ENCODE measurements at places on chromosomes 5 and 9.

- no peak for DNase-seq
Observed at GRCh38 chr5:74669821-74670220, 15.2 kb upstream of the HEXB start.

- no peak for DNase-seq
Observed at GRCh38 chr9:136412962-136413361, 2.5 kb downstream of the PMPCA start.

DNA sequence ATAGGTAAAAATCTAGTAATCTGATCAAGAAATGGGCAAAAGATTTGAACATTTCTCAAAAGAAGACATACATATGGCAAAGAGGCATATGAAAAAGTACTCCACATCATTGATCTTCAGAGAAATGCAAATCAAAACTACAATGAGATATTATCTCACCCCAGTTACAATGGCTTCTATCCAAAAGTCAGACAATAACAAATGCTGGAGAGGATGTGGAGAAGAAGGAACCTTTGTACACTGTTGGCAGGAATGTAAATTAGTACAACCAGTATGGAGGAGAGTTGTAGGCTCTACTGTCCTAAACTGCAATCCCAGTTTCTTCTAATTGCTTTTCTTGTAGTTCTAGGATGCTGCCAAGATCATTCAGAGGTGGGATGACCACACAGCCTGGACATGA lies 193.5 kb upstream of the RFX3 start:
- no peak for DNase-seq

DNA sequence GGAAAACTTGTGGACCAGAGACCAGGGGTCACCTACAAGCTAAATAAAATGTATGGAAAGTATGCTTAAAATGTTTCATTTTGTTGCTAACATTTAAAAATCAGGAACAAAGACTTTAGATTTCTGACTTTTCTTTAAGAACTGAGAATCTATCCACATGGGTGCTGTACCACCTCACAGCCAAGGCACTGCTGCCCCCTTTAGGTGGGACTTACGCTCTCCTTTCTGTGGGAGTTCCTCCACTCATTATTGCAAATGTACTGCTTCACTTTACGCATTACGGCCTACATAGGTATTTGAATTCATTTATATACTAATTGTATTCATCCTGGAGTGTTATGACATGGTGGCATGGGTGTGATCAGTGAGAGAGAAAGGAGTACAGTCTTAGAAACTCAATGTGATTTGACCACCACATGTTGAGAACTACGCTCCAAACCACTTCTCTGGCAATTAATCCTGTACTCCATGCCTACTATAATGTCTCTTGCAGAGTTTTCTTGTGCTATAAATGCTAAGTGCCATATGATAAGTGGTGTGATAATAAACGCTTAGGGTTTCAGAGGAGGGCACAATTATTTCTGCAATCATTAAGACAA lies 24.7 kb upstream of the CETN3 start:
- DNase-seq, result peak; percentile 39

- DNase-seq, result no peak
Observed at GRCh38 chr5:673831-674629, 19.1 kb downstream of the TPPP start.

- DNase-seq, result no peak
Observed at GRCh38 chr9:107609547-107609946, 120.0 kb upstream of the KLF4 start.

DNA sequence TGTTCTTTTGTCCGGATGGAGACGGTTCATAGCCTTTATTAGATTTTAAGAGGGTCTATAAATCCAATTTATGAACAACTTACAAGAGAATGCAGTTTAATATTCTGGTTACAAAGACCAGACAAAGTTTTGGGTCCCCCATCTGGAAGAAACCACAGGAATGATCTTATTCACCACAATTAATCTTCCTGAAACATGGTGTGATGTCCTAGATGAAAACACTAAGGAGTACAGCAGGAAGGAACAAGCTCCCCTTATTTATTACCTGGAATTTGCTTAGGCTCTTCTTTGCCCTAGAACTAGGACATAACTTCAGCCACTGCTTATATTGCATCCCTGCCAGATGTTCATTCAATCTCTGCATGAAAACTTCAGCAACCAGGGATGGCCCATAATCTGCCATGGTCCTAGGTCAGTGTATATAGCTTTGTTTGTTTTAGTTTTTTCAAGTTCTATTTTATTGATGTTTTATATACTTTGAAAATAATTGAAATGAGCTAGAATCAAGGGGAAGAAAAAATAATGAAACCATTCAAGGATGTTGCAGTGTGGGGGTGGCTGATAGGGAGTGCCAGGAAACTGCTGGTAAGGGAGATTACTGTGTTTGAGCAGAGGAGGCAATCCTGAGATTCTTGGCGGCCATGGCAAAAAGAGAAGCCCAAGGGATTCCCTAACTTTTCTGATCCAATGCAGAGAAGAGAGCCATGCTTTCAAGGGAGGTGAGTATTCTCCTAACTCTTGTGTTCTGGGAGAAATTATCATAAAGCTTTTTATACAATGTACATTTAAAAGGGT lies 16.8 kb downstream of the TXNDC8 start:
- DNase-seq, result no peak

GRCh38 chr5:127934791-127935256 lies 148.7 kb upstream of the SLC12A2 start:
- peak; percentile 99 for DNase-seq

GRCh38 chr5:57559110-57559635 lies 76.6 kb upstream of the ACTBL2 start:
- DNase-seq, result no peak

- DNase-seq, result no peak
Observed at GRCh38 chr5:14684757-14685156, 20.2 kb downstream of the OTULIN start.

- no peak for DNase-seq
Observed at GRCh38 chr5:180852495-180852894, 8.6 kb downstream of the ZFP62 start.

DNA sequence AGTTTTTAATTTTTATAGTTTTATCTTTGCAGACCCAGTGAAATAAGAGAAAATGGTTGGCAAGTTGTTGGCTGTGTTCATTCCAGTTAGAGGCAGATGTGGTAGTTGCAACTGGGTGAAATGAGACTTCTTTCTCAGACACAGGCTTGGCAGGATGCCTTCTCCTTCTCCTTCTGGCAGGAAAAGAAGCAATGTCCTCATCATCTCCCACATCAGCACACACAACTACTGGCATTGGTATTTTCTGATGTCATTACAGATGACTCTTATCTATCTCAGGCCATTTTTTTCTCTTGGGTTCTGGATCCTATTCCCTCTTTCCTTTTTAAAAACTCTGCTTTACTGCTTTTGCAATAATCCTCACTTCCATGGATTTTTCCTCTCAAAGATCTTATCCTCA lies 103.3 kb upstream of the EDIL3 start:
- DNase-seq, result no peak

GRCh38 chr9:95188459-95188858 lies 129.1 kb downstream of the FANCC start:
- DNase-seq, result no peak

- no peak for DNase-seq
Observed at GRCh38 chr5:2542821-2543220, 208.7 kb downstream of the IRX2 start.

DNA sequence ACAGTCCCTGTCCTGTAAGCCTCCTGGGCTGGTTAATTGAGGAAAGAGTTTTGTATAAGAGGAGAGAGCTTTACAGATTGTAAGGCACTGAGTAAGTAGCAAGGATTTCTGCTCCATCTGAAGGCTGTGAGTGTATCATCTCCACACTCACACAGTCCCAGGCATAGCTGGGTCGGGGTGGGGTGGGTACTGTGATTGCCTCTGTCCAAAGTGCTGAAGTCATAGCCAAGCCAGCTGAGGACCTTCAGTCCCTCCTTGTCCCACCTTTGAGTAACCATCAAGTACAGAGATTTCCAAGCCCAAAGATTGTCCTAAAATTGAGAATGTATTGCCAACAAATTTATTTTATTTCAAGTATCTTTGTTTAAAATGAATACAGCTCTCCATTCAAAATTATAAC lies 5.5 kb upstream of the DNAJB5 start:
- no peak for DNase-seq

DNA sequence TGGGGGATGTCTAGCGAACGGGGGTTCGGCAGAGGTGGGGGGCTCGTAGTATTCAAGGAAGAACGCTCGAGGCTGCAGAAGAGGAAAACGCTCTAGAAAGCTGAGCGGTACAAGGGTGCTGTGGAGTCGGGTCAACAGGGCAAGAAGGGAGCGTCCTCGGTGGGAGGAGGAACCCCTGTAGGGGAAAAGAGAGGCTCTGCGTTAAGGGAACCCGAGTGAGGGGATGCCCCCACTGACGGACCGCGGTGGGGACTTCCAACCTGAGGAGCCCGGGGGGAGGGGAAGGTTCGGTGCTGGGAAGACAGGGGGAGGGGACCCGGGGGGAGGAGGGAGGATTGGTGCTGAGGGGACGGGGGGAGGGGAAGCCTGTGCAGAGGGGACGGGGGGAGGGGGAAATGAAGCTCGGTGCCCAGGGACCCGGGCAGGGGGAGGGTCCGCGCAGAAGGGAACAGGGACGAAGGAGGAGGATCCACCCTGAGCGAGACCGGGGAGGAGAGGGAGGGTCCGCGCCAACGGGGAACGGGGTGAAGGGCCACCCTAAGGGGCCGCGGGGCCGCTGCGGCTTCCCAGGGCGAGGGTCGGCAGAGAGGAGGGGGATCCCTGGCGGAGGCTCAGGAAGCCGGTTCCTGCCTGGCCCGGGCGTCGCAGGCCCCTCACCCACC lies 621 bp downstream of the NR6A1 start:
- no peak for DNase-seq

GRCh38 chr5:125491986-125492492 lies 745.6 kb upstream of the ZNF608 start:
- DNase-seq, result no peak

- DNase-seq, result no peak
Observed at GRCh38 chr9:127732444-127732843, 2.6 kb downstream of the TOR2A start.

GRCh38 chr5:354581-355378 lies 33.3 kb downstream of the AHRR start:
- DNase-seq, result no peak

DNA sequence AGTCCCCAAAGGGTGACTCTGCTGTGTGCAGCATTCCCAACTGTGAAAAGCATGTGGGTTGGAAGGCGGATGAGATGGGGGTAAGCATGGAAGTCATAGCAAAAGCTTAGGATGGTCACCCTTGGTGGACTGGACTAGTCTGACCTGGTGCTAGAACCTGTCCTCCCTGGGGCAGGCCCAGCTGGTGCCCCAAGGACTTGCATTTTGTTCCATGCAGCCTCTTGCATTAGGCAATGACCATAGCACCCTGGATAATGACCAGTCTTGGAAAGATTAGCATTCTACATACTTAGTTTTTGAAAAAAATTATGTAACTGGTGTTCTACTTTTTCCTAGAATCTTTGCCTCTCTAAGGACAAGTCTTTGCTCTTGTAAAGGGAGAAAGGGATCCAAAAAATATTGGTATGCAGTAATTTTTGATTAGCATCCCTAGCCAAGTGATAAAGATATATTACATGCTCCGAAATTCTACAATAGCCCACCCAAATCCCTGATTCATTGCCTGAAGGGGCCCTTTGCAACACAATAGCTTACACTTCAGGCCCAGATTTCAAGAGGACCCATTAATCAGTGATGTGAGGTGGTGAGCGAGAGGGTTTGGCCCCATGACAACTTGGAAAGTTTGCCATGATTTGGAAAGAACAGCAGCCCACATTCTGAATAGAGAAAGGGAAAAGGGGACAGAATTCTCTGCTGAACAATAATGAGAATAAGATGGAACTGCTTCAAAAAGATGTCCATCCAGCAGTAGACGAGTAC lies 93.3 kb upstream of the CD180 start:
- no peak for DNase-seq

DNA sequence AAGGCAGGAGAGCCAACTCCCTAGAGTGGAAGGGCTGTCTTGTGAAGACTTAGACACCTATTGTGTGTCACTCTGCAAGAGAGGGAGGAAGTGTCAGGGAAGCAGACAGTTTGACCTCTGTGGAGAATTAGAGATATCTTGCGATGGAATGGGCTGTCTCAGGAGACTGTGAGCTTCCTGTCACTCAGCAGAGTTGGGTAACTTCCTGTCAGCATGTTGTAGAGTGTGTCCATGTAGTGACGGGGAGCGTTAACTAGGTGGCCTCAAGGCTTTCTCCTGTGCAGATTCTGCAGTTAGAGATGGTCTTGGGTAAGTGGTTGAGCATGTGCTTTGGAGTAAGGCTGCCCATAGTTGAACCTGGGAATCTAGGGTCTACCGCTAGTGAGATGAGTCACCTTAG lies 136.5 kb downstream of the KIF4B start:
- no peak for DNase-seq

GRCh38 chr5:139763930-139764791 lies 31.4 kb upstream of the PSD2 start:
- no peak for DNase-seq

DNA sequence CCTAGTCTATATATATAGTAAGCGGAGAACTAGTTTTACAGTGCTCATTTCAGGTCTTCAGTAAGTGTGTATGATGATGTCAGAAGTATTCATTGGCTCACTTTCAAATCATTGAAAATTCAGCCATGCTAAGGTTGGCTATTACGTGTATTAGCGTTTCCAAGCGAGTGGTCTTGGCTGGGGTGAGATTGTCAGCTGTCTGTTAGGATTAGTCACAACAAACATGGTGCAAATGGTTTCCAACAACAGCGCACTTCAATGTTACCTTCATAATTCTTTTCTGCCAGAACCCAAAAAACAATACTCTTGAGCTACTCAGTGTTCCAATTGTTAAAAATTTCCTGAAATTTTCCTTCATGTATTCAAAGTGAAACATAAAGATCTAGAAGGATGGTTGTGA lies 283.0 kb downstream of the AOPEP start:
- peak; percentile 89 for DNase-seq

DNA sequence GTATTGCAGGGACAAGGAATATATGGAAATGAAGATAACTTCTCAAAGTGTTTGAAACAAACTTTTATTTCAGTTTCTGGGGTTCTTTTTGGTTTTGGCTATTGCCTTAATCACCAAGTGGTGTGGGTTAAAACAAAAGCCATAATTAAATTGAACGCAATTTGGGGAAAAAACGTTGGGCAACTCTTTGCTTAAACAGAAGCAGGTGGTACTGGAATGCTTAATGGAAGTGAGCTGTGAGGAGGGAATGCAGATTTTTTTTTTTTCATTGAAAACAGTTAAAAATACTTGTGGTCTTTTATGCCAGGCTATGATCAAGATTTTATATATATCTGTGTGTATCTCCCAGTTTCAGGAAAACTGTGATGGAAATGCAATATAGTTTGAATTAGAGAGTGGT lies 195.7 kb upstream of the TUT7 start:
- DNase-seq, result no peak
